ENCODE measurements at places on chromosomes 5 and 9. TPM values are rescaled to one million over a fixed set of nuclear protein-coding genes. Genes with fewer than 3 reads are reported as not detected.

The CD72 gene
- total RNA-seq, result 0.22 TPM

The IFNK gene
- not detected for total RNA-seq

The RANBP3L gene
- not detected for total RNA-seq

The CAMLG gene
- 28.3 TPM for total RNA-seq

The ENG gene
- 0.15 TPM for total RNA-seq

The SETX gene
- 18.2 TPM for total RNA-seq

The ALDOB gene
- total RNA-seq, result not detected

The HTR1A gene
- not detected for total RNA-seq

The SLC6A18 gene
- total RNA-seq, result not detected

The TAF11L5 gene
- total RNA-seq, result not detected

The SLC46A2 gene
- not detected for total RNA-seq

The CER1 gene
- not detected for total RNA-seq

The ZNF484 gene
- total RNA-seq, result 2.0 TPM

The BARHL1 gene
- 0.03 TPM for total RNA-seq

The KCTD16 gene
- 0.01 TPM for total RNA-seq
